ENCODE measurements at places on chromosomes 6 and 20.

DNA sequence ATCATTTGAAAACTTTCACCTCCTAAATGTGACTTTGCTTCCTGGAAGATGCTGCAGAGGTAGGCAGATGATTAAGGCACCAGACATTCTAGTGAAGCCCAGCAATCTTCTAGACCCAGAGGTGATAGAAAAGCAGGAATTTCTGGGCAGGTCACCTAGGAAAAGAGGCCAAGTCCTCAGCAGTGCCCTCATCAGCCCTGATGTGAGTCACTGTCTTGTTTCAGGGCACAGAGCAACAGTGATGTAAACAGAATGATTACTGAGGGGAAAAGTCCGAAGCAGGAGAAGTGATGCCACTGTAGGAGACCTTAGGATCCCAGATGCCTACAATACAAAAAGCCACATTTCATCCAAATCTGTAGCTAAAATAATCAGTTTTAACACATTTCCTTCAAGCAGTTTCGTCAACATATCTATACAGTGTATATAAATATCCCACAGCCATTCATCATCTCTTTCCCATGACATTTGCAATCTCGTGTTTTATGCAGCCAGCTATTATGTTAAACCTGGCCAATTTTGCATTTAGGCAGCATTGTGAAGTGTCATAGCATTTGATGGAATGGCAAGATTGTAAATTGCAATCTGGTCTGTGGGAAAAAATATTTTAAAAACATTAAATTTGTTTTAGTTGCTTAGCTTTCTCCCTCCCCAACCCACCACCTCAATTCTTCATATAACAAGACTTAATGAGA, 401.2 kb upstream of the RNF217 start:
- DNase-seq: no peak

- DNase-seq: no peak
Observed at GRCh38 chr6:169499848-169500247, 202.0 kb downstream of the WDR27 start.

DNA sequence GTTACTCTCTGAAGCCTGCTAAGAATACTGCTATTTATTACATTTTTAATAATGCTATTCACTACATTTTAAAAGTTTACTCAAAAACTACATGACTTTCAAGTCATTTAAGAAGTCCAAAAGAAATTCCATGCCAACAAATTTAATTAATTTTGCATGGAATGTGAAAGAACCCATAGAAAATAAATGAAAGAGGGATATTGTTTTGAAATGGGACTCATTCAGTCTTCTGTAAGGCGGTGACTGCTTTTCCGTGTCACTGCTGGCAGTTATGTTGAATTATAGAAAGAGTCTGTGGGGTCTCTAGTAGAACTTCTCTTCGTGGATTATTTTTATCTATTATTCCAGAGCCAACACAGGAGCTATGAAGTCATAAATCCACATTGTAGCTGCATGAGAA, 211.2 kb downstream of the LAMA2 start:
- DNase-seq: no peak

- DNase-seq: no peak
Observed at GRCh38 chr6:134689177-134689576, 260.7 kb downstream of the ALDH8A1 start.

GRCh38 chr20:63483834-63484233, 11.4 kb upstream of the KCNQ2 start:
- no peak for DNase-seq

- no peak for DNase-seq
Observed at GRCh38 chr6:8859501-8859900, 424.2 kb upstream of the SLC35B3 start.

DNA sequence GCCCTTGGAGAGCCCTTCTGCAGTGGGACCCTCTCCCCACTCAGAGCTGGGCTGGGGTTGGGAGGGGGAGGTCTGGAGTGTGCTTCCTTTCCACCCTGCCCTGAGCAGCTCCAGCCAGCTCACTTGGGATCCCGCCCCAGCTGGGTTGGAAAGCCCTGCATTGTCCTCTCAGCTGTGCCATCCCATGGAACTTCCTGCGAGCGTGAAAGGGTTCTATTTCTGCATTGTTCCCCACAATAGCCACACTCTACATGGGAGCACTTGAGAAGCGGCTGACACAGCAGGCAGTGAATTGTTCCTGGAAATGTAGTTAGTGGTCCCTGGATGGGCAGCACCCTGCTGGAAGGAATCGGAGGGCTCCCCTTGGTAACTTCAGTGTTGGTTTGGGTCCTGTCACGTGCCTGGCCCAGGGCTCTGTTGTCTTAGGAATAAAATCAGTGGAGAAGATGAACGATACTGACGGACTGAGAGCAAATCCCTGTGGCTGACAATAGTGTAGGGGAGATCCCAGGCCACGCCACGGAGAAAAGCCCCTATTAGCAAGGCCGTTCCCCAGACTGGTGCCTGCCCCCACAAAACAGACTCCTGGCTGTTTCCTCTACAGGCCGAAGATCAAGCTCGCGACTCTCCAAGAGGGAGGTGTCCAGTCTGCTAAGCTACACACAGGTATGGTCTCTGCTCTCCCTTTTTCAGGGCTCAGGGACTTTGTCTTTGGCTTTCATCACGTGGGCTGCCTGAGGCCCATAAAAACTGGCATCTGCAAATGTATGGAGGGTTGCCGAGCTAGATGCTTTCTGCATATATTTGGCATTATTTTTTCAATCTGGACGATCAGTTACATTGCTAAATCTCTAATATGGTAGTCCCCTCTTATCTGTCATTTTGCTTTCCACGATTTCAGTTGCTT, 18.8 kb downstream of the DNMT3B start:
- DNase-seq: no peak

DNA sequence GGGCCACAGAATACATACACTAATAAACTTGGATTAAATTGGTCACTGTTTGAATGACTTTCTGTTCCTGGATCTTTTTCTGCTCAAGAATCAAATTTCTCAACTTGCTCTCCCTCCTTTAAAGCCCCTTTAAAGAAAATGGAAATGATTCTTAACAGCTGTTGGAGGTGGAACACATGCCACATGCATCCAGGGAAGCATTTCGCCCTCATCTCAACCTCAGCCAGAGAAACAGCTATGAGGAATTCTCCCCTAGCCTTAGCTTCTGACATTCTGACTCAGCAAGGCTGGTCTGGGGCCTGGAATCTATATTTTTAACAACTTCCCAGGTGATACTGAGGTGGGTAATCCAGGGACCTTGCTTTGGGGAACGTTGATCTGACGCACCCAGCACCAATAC, 263.4 kb upstream of the ECI2 start:
- DNase-seq: no peak

DNA sequence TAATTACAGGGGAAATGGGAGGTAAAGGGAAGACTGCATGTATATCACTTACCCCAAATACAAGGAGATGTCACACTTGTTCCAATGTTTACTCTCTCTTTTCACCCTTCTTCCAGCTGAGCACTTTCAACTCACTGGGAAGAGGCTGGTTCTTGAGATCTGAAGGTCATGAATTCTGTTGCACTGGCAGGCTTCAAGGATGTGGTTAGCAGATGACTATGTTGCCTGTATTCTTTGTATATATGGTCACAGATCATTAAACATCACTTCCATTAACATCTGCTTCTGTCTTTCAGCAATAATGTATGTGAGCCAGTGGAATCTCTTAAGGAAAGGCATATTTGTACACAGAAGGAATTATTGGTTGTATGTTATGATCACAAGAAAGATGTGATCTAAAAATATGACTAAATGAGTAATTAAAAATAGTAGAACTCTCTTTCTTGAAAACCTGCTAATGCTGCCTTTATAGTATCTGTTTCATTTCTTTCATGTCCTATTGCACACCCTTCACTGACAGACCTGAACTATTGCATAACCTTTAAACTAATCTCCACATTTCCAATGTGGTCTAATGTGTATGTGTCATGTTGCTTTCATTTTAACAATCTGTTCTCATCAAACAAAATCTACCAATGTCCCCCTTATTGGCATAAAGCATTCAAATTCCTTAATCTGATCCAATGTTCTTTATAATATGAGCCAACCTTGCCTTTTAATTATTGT, 131.4 kb upstream of the EPHA7 start:
- no peak for DNase-seq

GRCh38 chr20:32477594-32478512, 107.3 kb downstream of the NOL4L start:
- DNase-seq: no peak

- no peak for DNase-seq
Observed at GRCh38 chr6:16985513-16986284, 116.2 kb upstream of the STMND1 start.

DNA sequence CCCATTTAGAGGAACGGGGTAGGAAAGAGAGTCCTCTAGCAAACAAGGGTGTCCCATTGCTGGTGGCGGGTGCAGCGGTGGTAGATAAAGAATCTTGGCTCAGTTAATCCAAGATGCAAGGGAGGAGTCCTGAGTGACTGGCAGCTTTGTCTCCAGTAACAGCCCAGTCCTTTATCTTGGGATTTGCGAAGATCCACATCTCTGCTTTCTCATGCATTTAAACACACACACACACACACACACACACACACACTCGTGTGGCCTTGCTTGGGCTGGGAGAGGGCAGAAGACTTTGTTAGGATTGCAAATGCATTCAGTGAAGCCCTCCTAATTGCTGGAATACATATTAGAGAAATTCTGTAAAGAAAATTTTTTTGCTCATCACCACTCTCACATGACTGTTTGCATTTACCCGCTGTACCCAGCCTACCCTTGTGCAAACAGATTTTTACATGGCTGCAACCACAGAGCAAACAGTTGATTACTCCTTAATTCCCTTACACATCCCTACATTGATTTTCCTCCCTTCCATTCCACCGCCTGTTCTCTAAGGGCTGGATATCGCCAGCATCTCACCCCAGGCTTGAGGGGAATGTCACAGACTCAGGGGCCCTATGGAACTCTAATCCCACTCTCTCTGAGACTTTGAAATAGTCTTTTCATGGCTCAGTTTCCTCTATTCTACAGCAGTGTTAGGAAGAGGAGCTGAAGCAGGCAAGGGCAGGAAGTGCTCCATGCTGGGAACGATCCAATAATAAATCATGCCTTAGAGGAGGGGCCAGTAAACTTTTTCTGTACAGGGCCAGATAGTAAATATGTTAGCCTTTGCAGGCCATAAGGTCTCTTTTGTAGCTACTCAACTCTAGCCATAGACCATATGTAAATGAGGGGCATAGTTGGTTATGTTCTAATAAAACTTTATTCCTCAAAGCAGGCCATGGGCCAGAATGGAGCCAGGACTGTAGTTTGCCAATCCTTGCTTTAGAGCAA, 3.5 kb downstream of the C6orf132 start:
- DNase-seq: no peak

GRCh38 chr6:34697544-34697836, 923 bp upstream of the ILRUN start:
- DNase-seq: no peak

GRCh38 chr6:11616200-11616611, 78.7 kb downstream of the TMEM170B start:
- DNase-seq: no peak

- DNase-seq: no peak
Observed at GRCh38 chr20:44033873-44034272, 119.2 kb downstream of the TOX2 start.

GRCh38 chr6:122663981-122664380, 53.8 kb downstream of the PKIB start:
- no peak for DNase-seq

- DNase-seq: no peak
Observed at GRCh38 chr6:54910921-54911320, 64.3 kb downstream of the FAM83B start.

DNA sequence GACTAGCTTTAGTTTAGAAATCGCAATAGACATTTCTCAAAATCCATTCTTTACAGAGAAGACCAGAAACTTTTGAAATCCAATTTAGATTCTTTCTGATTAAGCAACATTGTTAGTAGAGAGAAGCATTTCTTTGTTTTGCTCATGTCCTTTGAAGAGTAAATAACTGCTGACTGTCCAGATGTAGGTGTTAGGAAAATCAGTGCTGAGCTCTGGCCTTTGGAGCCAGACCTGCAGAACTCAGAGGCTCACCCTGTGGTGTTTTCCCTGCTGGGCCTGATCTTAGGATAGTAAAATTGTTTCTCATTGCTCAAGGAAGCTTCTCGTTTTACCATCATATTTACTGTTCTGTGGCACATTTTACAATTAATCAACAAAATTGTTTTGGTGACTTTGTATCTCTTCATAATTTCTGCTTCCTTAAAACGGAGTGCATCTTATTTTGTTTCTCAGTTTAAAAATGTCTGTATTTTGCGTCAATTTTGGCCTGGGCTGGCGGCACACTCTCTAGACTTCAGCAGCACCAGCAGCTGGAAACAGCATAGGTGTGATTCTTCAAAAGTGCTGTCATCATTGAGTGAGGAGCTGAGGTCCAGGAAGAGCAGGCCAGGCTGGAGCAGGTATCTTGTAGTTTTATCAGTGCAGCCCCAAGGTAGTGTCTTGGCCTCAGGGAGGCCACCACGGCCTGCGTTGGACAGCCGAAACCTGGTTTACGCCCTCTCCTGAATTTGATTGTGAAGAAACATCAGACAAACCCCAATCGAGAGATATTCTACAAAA, 8.3 kb upstream of the ZDHHC14 start:
- DNase-seq: no peak

DNA sequence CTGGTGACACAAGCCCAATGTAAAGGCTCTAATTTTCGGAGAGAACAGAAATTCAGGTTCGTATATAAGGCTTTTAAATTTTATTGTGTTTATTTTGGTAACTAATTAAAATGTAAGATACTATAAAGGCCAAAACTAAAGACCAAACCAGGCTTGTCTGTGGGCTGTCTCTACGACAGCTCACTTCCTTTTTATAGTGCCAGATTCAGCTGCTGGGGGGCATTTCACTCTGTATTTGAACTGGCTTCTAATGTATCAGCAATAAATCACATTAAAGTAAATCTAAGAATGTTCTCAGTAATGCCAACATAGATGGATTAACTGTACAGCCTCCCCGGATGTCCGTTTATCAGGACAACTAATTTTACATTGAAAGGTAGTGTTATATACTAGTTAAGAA, 31.1 kb upstream of the STXBP5 start:
- DNase-seq: no peak

- peak; percentile 45 for DNase-seq
Observed at GRCh38 chr6:167906899-167907298, 80.2 kb downstream of the AFDN start.

- DNase-seq: no peak
Observed at GRCh38 chr6:150622941-150623874, 23.5 kb downstream of the PLEKHG1 start.

- DNase-seq: no peak
Observed at GRCh38 chr6:26071135-26071534, 16.1 kb upstream of the HFE start.

DNA sequence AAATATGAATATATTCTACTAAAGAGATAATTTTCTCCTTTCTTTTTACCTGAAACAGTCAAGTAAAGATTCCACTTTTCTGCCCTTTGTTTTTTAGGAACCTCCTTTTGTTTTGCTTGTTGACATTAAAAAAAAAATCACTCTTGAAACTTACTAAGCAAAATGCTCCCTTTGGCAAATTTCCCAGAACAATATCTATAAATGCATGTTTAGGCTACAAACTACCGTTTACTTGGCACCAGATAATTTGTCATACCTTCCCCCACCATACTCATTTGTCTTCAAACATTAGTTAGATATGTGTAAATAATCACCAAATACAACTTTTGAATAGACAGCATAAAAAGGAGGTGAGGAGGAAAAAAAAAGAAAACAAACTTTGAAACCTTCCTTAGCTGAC, 604.7 kb downstream of the RFPL4B start:
- DNase-seq: no peak

- DNase-seq: no peak
Observed at GRCh38 chr20:55329108-55329507, 676.2 kb downstream of the CBLN4 start.

GRCh38 chr6:157620944-157621343, 202.1 kb upstream of the SNX9 start:
- no peak for DNase-seq
